DMS 273 treated with DMSO at 0.1 percent for 48 hours (cell line): ENCODE measurements at places on chromosomes 7 and 10.

DNA sequence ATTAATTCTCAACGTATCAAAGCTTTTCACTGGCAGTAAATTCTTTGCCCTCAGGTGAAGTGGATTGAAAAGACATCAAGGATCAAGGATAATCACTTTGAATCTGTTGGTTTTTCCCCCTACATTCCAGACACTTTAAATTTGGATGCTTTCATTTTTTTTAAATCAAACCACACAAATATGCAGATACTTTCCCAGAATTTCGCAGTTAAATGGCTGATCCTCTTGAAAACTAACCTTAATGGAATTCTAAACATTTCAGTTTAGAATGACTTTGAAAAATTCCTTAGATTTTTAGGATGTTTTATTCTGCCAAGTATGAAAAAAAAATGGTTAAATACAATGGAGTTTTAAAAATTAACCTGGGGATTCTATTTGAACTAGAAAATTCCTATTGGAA, 325.9 kb downstream of the GFRA1 start:
- DNase-seq: no peak

DNA sequence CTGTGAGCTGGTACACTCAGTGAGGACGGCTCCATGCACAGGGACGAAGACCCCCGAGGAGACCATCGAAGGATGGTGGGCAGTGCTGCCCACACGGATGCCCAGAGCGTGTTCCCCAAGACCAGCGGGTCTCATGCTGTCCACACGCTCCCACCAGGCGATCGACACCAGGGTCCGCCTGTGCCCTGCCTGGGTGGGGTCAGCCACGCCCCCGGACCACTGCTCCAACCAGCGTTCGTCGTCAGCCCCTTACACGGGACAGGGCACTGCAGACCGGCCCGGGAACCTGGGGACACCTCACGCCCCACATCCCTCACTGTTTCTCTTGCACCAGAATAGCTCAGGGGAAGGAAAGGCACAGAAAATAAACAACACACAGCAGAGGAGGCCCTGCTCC, 223.5 kb downstream of the DNAJB6 start:
- DNase-seq: no peak

- no peak for DNase-seq
These were observed 10.2 kb downstream of the PYROXD2 start for GRCh38 chr10:98404571-98405359.

- no peak for DNase-seq
These were observed 528.9 kb downstream of the MAGI2 start for GRCh38 chr7:78924581-78924980.

GRCh38 chr7:36827726-36828703, 103.7 kb upstream of the AOAH start:
- no peak for DNase-seq

DNA sequence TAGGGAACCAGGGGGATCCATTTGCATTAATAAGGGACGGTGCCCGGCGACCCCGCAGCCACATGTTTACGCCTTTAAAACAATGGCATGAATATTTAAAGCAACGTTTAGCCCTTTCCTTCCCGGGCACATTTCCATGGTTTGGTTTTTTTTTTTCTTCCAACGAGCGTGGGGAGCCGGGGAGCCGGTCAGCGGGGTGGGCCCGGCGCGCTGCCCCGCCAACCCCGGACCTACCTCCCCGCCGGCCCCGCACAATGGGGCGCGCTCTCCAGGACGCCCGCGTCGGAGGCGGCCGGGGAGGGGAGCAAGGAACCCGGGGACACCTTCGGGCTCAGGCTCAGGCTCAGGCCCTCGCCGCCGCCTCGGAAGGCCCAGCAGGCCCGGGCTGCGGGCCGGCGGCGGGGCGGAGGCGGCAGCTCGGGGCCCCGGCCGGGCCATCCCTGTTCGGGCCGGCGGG, 1.0 kb downstream of the SEPHS1 start:
- no peak for DNase-seq

- DNase-seq: no peak
These were observed 56.7 kb downstream of the DLG5 start for GRCh38 chr10:77869626-77870420.

- peak; percentile 38 for DNase-seq
These were observed 209.7 kb downstream of the SKIDA1 start for GRCh38 chr10:21315645-21316220.
